ENCODE measurements at places on chromosomes 1 and 21. TPM values are rescaled to one million over a fixed set of nuclear protein-coding genes. Genes with fewer than 3 reads are reported as not detected.
A peak's percentile ranks its signal among the peaks of the same experiment; 100 is the strongest.

DNA sequence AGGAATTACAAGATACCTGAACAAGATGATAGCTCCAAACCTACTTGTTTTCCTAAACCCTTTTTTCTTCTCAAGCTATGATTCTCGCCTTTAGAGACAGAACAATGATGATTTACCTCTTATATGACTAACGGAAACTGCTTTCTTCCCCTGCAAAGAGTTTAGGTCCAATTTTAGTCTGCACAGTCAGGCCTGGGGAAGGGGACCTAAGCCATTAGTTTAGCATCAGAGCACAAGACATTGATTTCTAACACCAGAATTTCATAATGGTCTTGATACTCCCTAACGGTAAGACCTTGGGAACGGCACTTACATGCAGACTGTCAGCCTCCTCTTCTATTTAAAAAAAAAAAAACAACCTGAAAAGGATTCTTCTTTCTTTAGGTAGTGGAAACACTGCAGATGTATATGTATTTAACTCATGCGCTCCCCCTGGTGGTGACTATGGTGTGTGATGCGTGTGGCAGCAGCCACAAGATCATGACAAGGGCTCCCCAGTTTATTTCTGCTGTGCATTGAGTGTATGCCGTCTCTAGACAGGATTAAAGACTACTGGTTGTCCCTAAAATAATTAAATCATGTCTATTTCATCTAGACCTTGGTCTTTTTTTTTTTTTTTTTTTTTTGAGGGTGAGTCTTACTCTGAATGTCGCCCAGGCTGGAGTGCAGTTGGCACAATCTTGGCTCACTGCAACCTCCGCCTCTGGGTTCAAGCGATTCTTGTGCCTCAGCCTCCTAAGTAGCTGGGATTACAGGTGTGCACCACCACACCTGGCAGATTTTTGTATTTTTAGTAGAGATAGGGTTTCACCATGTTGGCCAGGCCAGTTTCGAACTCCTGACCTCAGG, 37.3 kb upstream of the TMEM222 start:
- H3K36me3 ChIP-seq: peaks cover 3% of the 10 kb centered on the region
- H3K27me3 ChIP-seq: no peaks in the 10 kb centered on the region
- H3K27ac ChIP-seq: no peak overlapping the region
- DNase-seq: peak; percentile 79

DNA sequence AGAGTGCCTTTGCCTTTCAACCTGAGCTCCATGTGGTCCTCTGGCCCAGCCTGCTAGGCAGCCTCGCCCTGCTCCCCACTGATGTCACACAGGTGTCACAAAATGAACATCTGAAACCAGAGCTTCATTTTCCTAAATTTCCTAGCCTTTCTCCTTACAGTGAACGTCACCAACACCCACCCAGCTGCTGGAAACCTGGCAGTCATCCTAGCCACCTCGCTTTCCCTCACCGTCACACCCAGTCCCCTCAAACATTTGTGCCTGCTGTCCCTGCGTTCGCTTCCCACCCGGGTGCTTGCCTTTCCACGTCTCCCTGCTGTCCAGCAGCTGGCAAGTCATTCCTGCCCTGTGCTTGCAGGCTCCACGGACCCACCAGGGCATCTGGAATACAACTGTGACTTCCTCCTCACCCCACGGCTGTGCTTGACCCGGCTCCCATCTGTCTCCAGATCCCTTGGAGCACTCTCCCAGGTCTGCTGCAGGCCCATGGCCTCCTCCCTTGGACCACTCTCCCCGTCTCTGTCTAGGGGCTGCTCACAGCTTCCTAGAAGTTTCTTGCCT, 23.5 kb downstream of the ADARB1 start:
- peaks cover 26% of the 10 kb centered on the region for H3K4me1 ChIP-seq
- no peaks in the 10 kb centered on the region for H3K27me3 ChIP-seq
- DNase-seq: no peak

- no peaks in the 10 kb centered on the region for H3K4me1 ChIP-seq
- H3K27ac ChIP-seq: no peak overlapping the region
- H3K4me3 ChIP-seq: no peak overlapping the region
Observed at GRCh38 chr1:180540697-180541594, 17.8 kb upstream of the OVAAL start.

DNA sequence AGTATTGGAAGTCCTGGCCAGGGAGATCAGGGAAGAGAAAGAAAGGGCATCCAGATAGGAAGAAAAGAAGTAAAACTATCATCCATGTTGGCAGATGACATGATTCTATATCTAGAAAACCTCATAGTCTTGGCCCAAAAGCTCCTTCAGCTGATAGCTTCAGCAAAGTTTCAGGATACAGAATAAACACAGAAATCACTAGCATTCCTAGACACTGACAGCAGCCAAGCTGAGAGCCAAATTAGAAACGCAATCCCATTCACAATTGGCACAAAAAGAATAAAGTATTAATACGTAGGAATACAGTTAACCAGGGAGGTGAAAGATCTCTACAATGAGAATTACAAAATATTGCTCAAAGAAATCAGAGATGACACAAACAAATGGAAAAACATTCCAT, 44.6 kb downstream of the ZFYVE9 start:
- no peaks in the 10 kb centered on the region for H3K36me3 ChIP-seq
- peaks cover 3% of the 10 kb centered on the region for H3K4me1 ChIP-seq
- H3K27me3 ChIP-seq: no peaks in the 10 kb centered on the region
- H3K27ac ChIP-seq: no peak overlapping the region
- no peak overlapping the region for H3K4me3 ChIP-seq

DNA sequence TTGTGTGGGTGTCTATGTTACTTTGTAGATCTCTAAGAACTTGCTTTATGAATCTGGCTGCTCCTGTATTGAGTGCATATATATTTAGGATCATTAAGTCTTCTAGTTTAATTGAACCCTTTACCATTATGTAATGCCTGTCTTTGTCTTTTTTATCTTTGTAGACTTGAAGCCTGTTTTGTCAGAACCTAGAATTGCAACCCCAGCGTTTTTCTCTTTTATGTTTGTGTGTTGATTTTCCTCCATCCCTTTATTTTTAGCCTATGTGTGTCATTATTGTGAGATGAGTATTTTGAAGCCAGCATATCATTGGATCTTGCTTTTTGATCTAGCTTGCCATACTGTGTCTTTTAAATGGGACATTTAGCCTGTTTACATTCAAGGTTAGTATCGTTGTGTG, 573.2 kb downstream of the BRINP3 start:
- H3K27ac ChIP-seq: no peak overlapping the region
- no peaks in the 10 kb centered on the region for H3K4me1 ChIP-seq
- DNase-seq: no peak
- H3K36me3 ChIP-seq: no peaks in the 10 kb centered on the region
- no peaks in the 10 kb centered on the region for H3K27me3 ChIP-seq
- H3K4me3 ChIP-seq: no peak overlapping the region

- H3K36me3 ChIP-seq: peaks cover 1% of the 10 kb centered on the region
- no peak for DNase-seq
- peaks cover 38% of the 10 kb centered on the region for H3K27me3 ChIP-seq
- H3K4me3 ChIP-seq: no peak overlapping the region
- H3K27ac ChIP-seq: no peak overlapping the region
Observed at GRCh38 chr1:30877205-30877912, 31.2 kb downstream of the SDC3 start.

DNA sequence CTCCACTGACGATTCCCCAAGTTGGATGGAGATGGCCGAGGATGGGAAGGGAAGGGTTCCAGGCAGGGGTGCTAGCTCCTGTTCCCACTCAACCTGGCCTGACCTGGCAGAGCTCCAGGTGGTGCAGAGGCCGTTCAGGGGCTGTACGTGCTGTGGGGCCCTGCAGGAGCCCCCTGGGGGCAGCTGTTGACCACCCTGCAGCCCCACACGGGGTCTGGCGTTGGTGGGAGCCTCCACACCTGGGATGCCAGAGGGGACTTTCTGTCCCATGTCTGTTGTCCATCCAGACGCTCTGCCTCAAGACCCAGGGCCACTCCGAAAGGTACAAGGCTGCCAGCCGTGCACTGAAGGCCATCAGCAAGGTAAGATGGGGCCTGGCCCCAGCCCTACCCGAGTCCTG, 20.0 kb downstream of the ARHGEF16 start:
- no peaks in the 10 kb centered on the region for H3K27me3 ChIP-seq
- H3K27ac ChIP-seq: no peak overlapping the region
- no peaks in the 10 kb centered on the region for H3K4me1 ChIP-seq
- H3K36me3 ChIP-seq: no peaks in the 10 kb centered on the region

GRCh38 chr1:213868482-213868881, 119.3 kb upstream of the PROX1 start:
- DNase-seq: no peak
- no peaks in the 10 kb centered on the region for H3K36me3 ChIP-seq
- H3K4me3 ChIP-seq: no peak overlapping the region
- H3K4me1 ChIP-seq: peaks cover 8% of the 10 kb centered on the region
- no peaks in the 10 kb centered on the region for H3K27me3 ChIP-seq
- no peak overlapping the region for H3K27ac ChIP-seq

GRCh38 chr1:201683397-201683796, 144.5 kb downstream of the NAV1 start:
- no peak for DNase-seq
- no peak overlapping the region for H3K27ac ChIP-seq
- H3K4me1 ChIP-seq: no peaks in the 10 kb centered on the region
- H3K36me3 ChIP-seq: peaks cover 2% of the 10 kb centered on the region

DNA sequence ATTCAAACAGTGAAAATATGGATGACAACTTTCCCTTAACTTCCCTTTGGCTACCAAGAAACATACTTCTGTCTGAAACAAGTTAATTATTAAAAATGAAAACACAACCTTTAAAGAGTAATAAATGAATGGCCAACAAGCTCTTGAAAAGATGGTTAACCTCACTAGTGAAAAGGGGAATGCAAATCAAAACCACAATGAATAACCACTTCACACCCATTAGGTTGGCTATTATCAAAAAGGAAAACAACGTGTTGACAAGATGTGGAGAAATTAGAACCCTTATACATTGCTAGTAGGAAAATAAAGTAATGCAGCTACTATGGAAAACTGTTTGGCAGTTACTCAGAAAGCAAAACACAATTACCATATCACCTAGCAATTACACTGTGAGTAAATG, 14.1 kb downstream of the COP1 start:
- H3K4me3 ChIP-seq: no peak overlapping the region
- H3K36me3 ChIP-seq: peaks cover 31% of the 10 kb centered on the region
- peaks cover 37% of the 10 kb centered on the region for H3K4me1 ChIP-seq
- no peaks in the 10 kb centered on the region for H3K27me3 ChIP-seq
- H3K27ac ChIP-seq: no peak overlapping the region

DNA sequence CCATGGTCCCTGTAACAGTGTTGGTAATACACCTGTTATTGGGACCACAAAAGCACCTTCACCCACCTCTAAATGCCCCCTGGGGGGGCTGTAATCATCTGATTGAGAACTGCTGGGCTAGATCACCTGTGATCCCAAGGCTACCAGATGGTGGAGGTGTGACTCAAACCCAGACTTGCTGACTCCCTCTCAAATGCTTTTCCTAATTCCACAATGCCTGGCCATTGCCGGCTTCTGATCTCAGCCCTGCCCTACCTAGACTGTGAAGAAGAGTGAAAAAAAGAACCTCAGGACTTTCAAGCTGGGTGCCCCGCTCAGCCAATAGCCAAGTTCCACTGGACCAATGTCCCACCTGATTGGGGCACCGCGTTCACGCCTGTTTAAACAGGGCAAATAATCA, 9.6 kb downstream of the TMEM9 start:
- no peaks in the 10 kb centered on the region for H3K27me3 ChIP-seq
- H3K27ac ChIP-seq: no peak overlapping the region
- H3K4me1 ChIP-seq: no peaks in the 10 kb centered on the region
- no peak for DNase-seq
- H3K36me3 ChIP-seq: peaks cover 6% of the 10 kb centered on the region

KRTAP19-1 gene
- total RNA-seq: not detected

VCAM1 gene
- 0.53 TPM for total RNA-seq

NTMT2 gene
- not detected for total RNA-seq

THEM5 gene
- total RNA-seq: not detected

VTCN1 gene
- not detected for total RNA-seq

PLA2G2D gene
- not detected for total RNA-seq

PSRC1 gene
- 27.9 TPM for total RNA-seq
